ENCODE measurements at places on chromosomes 13 and 19.

- DNase-seq, result no peak
Observed at GRCh38 chr19:9911524-9912185, 24.7 kb downstream of the OLFM2 start.

GRCh38 chr13:93086329-93086728 is 140.3 kb upstream of the GPC6 start:
- no peak for DNase-seq

DNA sequence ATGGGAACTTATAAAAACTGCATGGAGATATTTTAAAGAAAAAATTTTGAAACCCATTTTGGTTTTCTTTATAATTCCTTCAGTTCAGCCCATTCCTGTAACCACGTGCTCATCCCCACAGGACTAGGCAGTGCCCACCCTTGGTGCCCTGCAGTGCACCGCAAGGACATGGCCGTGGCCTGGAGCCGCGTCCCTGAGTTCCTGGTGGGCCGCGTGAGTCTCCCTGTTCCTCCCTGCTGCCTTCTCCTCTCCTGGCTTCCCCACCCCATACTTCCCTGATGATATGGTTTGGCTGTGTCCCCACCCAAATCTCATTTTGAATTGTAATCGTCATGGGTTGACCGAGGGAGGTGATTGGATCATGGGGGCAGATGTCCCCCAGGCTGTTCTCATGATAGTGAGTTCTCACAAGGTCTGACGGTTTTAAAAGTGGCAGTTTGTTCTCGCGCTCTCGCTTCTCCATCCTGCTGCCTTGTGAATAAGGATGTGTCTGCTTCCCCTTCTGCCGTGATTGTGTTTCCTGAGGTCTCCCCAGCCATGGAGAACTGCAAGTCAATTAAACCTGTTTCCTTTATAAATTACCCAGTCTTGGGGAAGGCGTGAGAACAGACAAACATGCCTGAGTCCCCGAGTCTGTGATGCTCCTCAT is 31.6 kb upstream of the TFDP1 start:
- DNase-seq, result no peak

DNA sequence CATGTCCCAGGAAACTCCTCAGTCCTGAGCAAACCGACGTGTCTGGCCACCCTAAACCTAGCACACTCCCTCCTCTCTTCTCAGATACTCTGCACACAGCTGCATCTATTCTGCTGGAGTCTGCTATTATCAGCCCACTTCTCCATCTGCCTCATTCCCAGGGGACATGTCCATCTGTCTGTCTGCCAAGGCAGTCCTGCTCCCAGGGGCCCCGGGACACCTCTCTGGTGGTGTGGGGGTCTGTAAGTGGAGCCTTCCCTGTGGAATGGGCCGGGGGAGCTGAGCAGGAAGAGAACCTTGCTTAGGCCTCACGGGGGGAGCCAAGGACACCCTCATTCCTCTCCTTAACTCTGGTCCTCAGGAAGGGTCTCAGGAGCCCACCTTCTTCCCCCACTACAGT is 72.7 kb downstream of the ERICH6B start:
- no peak for DNase-seq

DNA sequence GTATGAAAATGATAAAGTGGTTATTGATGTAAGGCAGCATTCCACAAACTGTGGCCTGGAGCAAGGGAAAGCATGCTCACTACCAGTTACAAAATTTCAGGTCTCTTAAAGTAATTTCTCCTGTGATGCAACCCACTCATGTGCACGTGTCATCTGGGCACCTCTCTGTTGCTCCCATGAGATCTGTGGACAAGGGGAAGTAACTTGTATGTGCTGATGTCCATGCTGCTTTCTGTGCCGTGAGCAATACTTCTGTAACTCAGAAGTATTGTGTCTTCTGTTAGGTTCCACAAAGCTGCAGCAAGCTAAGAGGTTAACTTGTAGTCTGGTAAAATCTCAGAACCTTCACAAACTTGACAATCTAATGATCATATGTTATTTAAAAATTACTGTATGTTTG is 930.0 kb upstream of the SLITRK6 start:
- DNase-seq, result no peak

GRCh38 chr19:41111750-41112295 is 2.4 kb upstream of the CYP2F1 start:
- no peak for DNase-seq

- DNase-seq, result no peak
Observed at GRCh38 chr13:90547272-90547790, 800.2 kb upstream of the MIR17HG start.

GRCh38 chr13:50015258-50015657 is at the start of gene KCNRG:
Gene KCNRG (plus strand): TSS chr13:50015444. CDS start chr13:50015494, 50 bp downstream.
- DNase-seq, result peak; percentile 4

GRCh38 chr13:40664350-40665125 is 1.9 kb downstream of the FOXO1 start:
- peak; percentile 28 for DNase-seq

GRCh38 chr13:43676320-43676719 is 110.5 kb downstream of the ENOX1 start:
- DNase-seq, result no peak

GRCh38 chr19:8511573-8512101 is 2.3 kb downstream of the ZNF414 start:
- no peak for DNase-seq

Measured in kidney glomerular epithelial cell (primary cell).